ENCODE measurements at places on chromosomes 7 and 10. TPM values are rescaled to one million over a fixed set of nuclear protein-coding genes. Genes with fewer than 3 reads are reported as not detected.

DNA sequence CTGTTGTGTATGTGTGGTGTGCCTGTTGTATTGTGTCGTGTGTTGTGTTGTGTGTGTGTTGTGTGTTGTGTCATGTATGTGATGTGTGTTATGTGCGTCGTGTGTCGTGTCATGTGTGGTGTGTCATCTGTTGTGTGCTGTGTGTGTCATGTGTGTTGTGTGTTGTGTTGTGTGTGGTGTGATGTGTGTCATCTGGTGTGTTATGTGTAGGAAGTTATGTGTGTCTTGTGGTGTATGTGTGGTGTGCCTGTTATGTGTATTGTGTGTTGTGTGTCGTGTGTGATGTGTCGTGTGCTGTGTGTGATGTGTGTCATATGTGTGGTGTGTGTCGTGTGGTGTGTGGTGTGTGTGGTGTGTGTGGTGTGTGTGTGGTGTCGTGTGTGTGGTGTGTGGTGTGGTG, 145.2 kb downstream of the DNAJB6 start:
- no peaks in the 10 kb centered on the region for H3K4me1 ChIP-seq
- H3K36me3 ChIP-seq = no peaks in the 10 kb centered on the region
- no peaks in the 10 kb centered on the region for H3K27me3 ChIP-seq
- no peak for DNase-seq

VIPR2 gene
- total RNA-seq = 3.1 TPM

GPR15LG gene
- total RNA-seq = not detected

DNA sequence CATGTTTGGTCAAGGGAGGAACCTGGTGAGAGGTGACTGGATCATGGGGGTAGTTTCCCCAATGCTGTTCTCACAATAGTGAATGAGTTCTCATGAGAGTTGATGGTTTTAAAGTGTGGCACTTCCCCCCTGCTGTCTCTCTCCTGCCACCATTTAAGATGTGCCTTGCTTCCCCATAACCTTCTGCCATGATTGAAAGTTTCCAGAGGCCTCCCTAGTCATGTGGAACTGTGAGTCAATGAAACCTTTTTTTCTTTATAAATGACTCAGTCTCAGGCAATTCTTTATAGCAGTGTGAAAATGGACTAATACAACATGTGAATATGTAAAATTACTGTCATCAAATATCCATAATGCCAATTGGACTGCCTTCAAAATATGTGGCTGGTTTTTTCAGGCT, 165.5 kb upstream of the TARP start:
- H3K27ac ChIP-seq = no peak overlapping the region
- no peaks in the 10 kb centered on the region for H3K36me3 ChIP-seq
- no peak for DNase-seq
- no peaks in the 10 kb centered on the region for H3K27me3 ChIP-seq
- no peak overlapping the region for H3K4me3 ChIP-seq

DNA sequence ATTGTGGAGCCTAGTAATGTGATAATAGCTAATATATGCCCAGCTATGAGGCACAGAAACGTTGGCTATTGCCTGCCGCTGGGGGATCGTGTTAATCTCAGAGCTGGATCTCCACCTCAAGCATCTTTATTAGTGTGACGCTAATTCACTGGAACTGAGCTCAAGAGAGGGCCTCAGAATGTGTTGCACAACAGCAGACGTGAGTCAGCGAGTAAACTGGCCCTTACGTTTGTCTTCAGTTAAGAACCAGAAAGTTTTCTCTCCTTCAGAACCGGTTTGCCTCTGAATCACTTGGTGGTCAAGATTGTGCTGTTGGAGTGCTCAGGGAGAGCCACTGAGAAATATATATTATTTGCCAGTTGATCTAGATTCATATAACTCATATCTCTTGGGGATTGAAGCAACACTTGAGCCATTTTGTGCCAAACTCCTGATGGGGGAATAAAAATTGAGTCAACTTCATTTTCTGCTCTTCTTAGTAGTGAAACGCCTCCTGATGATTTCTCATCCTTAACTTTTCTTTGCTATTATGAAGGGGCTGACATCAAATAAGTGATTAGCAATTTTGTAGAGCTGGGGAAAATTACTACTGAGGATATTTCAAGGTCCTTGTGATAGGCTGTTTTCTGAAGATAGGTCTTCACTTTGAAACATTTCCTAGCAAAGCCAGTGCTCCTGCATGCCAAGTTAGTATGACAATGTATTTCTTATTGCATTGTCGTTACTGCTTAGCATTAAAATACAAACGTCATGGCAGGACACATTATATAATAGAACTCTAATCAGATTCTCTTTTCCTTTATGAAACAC, 22.3 kb downstream of the BZW2 start:
- no peak for DNase-seq
- peaks cover 2% of the 10 kb centered on the region for H3K4me1 ChIP-seq
- no peaks in the 10 kb centered on the region for H3K36me3 ChIP-seq
- no peak overlapping the region for H3K27ac ChIP-seq
- no peaks in the 10 kb centered on the region for H3K27me3 ChIP-seq
- H3K4me3 ChIP-seq = no peak overlapping the region

DNA sequence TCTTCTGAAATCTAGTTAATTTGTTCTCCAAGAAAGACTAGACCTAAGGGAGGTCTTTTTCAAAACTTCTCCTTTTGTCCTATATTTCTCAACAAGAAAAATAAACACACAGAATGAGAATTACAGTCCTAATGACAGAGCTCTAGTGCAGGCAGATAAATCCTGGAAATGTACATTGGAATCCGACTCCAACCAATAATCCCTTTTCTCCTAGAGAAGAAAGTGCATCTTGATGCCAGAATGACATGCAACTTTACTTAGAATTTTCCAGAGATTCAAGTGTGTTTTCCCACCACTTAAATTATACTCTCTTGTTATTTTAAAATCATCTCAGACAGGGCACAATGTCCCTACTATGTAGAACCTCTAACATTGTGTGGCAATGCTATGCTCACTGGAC, 68.2 kb downstream of the MET start:
- H3K27me3 ChIP-seq = no peaks in the 10 kb centered on the region
- no peaks in the 10 kb centered on the region for H3K4me1 ChIP-seq
- DNase-seq = no peak
- no peaks in the 10 kb centered on the region for H3K36me3 ChIP-seq

GRCh38 chr7:32020551-32021159, 49.6 kb downstream of the PDE1C start:
- H3K27ac ChIP-seq = no peak overlapping the region
- H3K4me1 ChIP-seq = no peaks in the 10 kb centered on the region
- H3K4me3 ChIP-seq = no peak overlapping the region

PYROXD2 gene
- 4.2 TPM for total RNA-seq

RET gene
- 8.4 TPM for total RNA-seq

TAS2R5 gene
- 1.5 TPM for total RNA-seq

DNA sequence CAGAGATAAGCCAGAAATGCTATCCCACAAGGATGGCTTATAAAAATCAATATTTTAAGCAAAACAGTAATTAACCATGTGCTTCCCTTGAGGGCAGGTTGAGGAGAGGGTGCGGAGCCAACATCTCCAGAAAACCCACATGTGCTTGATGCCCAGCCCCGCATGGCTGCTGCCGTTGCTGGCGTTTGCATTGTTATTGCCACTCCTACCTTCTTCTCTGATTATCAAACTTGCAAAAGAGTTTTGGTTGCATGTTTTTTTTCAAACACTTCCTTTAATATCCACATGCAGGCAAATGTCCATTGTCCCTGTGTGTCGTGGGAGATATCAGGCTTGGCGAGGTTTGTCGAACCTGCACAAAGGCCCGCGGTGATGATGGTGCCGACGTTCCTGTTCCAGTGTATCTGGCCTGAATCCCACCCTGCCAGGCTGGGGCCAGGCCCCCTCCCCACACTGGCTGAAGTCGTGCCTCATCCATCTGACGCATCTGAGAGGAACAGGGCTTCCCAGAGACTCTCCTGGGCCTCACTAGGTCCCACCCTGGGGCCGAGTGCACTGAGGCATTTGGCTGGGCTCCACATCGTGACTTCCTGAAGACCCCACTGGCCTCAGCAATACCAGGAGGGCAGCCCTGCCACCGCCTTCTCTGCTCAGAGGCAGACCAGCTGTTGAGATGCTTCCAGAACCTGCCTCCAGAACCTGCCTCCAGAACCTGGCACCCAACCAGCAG, 40.9 kb downstream of the TCERG1L start:
- no peak overlapping the region for H3K4me3 ChIP-seq
- DNase-seq = no peak
- no peaks in the 10 kb centered on the region for H3K27me3 ChIP-seq
- no peaks in the 10 kb centered on the region for H3K4me1 ChIP-seq
- no peak overlapping the region for H3K27ac ChIP-seq
- H3K36me3 ChIP-seq = no peaks in the 10 kb centered on the region
